ENCODE measurements at places on chromosomes 4 and X. TPM values are rescaled to one million over a fixed set of nuclear protein-coding genes. Genes with fewer than 3 reads are reported as not detected.
A peak's percentile ranks its signal among the peaks of the same experiment; 100 is the strongest.

TMEM35A gene
- total RNA-seq, result 0.25 TPM

ADH1C gene
- total RNA-seq, result 25.8 TPM

PRSS12 gene
- total RNA-seq, result 7.5 TPM

- H3K27me3 ChIP-seq, result no peaks in the 10 kb centered on the region
- no peaks in the 10 kb centered on the region for H3K4me1 ChIP-seq
- H3K27ac ChIP-seq, result no peak overlapping the region
- DNase-seq, result peak; percentile 11
- H3K4me3 ChIP-seq, result no peak overlapping the region
Measured at GRCh38 chr4:21226637-21227538, 526.6 kb downstream of the PACRGL start.

PRAF2 gene
- 4.5 TPM for total RNA-seq
